ENCODE measurements at places on chromosomes 4 and X.

DNA sequence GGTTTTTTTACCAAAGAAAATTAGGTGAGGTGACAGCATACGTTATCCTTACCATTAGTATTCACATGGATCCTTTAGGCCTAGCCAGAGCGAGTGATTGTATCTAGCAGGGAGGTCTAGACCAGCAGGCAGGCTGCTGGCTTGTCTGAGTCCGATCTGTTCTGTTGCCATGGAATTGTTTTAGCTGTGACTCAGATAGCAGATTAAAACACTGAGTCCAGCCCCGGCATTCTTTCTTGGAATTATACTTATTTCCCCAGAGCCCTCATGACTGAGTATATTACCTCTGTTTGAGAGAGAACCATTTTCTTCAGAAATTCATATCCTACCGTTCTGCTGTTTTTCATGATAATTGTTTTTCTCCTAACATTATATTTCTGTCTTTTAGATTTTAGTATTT, 37.4 kb downstream of the OCRL start:
- peak; percentile 73 for DNase-seq

GRCh38 chr4:8093587-8094274, 64.9 kb downstream of the ABLIM2 start:
- no peak for DNase-seq

- DNase-seq, result peak; percentile 55
Observed at GRCh38 chr4:94877973-94878372, 120.2 kb downstream of the BMPR1B start.

GRCh38 chr4:16206301-16206700, 20.0 kb downstream of the TAPT1 start:
- DNase-seq, result no peak

- DNase-seq, result peak; percentile 90
Observed at GRCh38 chr4:118989098-118990080, 100.7 kb downstream of the SYNPO2 start.

DNA sequence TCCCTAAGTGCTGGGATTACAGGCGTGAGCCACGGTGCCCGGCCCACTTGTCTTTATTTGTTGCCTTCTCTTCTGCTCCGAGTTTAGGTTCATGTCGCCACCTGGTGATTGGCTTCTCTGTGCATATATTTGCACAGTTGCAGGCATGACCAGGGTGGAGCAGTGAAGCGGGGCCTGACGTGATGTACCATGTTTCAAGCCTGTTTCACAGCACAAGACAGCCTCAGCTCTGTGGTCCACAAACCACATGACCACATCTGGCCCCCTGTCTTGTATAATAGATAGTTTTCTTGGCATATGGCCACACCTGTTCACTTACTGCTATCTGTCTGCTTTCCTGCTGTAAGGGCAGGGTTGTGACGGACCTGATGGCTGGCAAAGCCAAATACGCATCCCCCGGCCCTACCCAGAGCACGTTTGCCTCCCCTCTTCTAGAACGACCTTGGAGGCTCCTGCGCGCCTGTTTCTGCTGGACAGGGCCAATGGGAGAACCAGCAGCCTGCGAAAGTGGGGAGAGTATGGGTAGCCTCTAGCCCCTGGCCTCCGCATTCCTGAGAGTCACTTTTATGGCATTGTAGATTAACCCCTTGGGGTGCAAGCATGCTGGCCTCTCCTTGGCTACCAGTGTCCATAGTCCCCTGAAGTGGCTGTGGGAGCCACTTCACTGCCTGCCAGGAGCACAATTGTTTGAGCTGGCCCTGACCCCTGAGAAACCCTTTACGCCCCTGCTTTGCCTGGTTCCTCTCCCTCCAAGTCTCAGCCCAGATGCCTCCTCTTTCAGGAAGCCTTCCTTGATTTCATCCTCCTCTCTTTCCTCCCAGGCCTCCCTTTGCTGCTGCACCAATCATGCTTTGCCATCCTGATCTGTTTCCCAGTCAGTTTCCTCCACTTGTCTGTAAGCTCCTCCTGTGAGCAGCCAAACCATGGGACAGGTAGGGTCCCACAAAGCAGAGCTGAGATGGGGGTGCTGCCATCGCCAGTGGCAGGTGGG, 6.0 kb upstream of the SH3TC1 start:
- DNase-seq, result peak; percentile 22

- no peak for DNase-seq
Observed at GRCh38 chr4:83318666-83319065, 16.0 kb downstream of the HPSE start.

- DNase-seq, result no peak
Observed at GRCh38 chr4:2728221-2728620, 27.9 kb downstream of the TNIP2 start.

DNA sequence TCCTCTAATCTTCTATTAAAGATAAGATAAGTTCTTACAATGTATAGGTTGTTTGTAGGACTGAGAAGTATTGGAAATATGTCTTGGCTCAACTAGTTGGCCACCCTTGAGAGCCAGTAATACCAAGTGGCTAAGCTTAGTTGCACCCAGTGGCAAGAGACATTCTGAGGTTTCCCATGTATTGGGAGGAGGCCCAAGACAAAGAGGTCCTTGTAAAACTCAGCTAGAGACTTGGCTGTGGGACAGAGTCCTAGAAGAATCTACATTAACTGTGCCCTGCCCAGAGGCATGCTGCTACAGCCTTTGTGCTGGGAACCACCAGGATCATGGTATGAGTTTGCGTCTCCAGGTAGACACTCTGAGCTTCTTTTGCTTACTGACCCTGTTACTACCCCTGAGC, 41.9 kb upstream of the SLC4A4 start:
- DNase-seq, result no peak

DNA sequence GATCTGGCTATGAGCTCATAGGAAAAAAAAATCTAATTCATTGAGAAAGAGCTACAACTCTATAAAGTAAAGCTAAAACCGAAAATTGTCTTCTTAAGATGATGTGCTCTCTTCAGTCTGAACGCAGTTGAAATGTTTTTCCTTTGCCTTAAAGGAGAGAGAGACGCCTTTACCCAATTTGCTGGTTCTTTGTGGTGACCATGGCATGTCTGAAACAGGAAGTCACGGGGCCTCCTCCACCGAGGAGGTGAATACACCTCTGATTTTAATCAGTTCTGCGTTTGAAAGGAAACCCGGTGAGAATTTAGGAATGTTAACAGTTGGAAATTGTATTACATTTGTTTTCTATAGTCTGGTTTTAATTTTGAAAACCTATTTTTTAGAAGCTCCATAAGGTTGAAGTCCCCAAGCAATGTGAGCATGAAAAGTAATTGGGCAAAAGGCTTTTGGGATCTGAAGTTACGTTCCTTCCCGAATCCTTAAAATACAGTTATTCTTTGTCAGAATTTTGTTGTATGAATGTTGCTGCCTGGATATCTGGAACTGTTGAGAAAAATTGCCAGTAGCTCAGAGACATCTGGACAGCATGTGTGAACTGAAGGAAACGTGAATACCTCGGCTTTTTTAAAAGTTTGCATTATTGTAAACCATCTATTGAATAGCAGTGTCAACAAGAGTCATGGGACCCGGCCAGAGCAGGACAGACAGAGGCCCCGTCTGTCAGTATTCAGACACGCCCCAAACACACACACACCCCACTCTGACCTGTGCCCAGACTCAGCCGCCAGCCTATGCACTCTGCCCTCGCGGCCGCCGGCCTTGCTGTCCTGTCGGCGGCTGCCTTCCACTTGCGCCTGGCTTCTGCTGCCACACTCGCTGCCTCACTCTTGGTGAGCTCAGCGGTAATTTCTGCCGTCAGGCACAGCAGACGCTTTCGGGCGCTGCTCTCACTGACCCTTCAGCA, 9.9 kb downstream of the PIGG start:
- DNase-seq, result no peak

- DNase-seq, result no peak
Observed at GRCh38 chr4:51906167-51906958, 63.4 kb downstream of the DCUN1D4 start.

DNA sequence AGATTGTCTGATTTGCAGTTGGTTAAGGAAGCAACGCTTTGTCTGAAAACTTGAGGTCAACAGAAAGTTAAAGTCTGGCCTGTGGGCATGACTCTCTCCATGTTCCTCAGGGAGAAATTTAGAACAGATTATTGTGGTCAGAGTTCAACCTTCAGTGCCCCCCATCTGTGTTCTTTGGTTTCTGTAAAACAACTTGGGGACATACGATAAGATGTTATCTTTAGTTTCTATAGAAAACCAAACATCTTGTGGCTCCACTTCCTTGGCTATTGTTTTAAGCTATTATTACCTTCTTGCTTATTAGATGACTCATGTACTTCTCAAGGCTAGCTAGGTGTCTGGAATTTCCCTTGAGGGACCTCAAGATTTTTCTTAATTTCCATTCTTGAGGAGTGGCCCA, 507.7 kb downstream of the PDHA2 start:
- no peak for DNase-seq

- no peak for DNase-seq
Observed at GRCh38 chrX:40501164-40501855, 79.5 kb upstream of the ATP6AP2 start.

- DNase-seq, result no peak
Observed at GRCh38 chr4:153747406-153747955, 12.3 kb downstream of the RNF175 start.

DNA sequence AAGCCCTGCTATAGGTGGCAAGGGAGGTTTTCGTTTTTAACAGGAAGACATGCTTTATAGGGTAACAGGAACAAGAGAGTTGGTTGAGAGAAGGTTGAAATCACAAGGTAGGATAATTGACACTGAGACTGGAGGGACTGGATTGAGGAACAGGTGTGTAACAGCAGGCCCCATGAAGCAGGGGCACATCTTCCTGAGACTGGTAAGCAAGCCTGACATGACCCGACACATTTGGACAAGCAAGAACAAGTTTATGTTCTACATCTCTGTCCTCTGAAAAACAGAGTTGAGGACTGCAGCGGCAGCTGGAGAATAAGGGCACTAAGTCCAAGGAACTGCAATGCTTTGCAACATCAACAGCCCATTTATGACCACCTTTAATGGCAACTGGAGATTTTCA, 5.2 kb downstream of the RPS4X start:
- DNase-seq, result no peak

DNA sequence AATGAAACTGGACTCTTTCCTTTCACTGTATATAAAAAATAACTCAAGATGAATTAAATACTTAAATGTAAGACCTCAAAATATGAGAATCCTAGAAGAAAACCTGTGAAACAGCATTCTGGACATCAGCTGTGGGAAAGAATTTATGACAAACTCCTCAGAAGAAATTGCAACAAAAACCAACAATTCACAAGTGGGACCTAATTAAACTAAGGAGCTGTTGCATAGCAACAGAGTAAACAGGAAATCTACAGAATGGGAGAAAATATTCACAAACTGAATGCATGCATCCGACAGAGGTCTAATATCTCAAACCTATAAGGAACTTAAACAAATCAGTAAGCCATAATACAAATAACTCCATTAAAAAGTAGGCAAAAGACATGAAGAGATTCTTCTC, 851.7 kb upstream of the PCDH10 start:
- peak; percentile 5 for DNase-seq

GRCh38 chrX:34655501-34656455, 1.3 kb downstream of the TMEM47 start:
- no peak for DNase-seq

DNA sequence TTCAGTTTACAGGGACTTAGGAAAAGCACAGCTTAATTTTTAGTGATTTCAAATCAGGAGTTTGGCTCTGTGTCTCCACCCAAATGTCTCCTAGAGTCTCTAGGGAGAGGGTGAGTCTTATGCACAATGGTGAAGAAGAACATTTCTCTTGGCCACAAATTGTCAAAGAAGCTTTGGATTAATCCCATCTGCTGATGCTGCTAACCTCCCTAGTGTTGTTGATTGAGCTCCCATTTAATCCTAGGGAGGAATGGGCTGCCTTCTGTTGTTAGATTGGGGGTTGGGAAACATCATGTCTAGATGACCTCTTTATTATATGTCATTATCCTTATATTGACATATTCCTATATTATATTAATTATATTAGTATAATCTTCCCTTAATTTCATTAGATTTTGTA, 50.0 kb upstream of the PASD1 start:
- no peak for DNase-seq

DNA sequence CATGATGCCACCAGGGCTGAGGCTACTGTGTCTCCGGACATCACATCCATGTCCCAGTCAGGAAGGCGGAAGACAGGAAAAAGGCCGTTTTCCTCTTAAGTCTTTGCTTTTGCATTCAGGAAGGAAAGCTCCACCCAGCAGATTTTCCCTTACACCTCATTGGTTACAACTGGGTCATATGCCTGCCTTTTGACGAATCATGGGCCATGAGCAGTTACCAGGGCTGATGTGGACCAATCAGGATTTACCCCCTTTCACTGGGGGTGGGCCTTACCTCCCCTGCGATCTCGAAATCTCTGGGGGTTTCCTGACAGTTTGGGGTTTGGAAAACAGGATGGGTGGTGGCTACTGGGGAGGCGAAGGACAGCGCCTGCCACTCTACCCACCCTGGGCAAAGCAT, 52.5 kb upstream of the GRPEL1 start:
- DNase-seq, result no peak

- DNase-seq, result peak; percentile 85
Observed at GRCh38 chrX:12245650-12246645, 107.7 kb downstream of the FRMPD4 start.

DNA sequence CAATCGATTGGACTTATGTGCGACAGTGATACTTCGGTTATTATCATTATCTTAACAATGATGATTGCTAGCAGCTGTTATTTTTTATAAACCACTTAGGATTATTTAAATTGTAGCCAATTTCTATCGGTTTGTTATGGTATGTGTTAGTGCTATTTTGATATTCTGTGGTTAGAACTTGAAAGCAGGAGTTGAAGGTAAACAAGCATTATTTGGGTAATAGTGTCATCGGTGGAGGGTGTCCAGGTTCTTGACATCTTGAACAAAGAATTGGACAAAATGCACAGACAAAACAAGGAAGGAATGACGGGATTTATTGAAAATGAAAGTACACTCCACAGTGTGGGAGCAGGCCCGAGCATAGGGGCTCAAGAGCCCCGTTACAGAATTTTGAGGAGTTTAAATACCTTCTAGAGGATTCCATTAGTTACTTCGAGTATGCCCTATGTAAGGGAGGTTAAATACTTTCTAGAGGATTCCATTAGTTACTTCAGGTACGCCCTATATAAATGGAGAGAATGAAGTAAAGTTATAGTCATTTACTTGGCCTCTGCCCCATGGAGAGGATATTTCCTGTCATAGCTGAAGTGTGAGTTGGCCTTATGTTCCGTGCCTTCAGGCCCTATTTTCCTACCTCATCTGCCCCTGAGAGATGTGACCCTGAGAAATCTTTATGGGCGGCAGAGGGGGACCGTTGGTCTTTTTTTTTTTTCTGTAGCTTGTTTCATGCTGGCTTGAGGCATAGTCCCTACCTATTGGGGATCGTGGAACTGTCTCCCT, 13.1 kb downstream of the MOB1B start:
- DNase-seq, result peak; percentile 59

Measured in HCEC 1CT (cell line).